ENCODE measurements at places on chromosomes 11 and 22. TPM values are rescaled to one million over a fixed set of nuclear protein-coding genes. Genes with fewer than 3 reads are reported as not detected.

C11orf87 gene
- polyA plus RNA-seq: not detected

DNA sequence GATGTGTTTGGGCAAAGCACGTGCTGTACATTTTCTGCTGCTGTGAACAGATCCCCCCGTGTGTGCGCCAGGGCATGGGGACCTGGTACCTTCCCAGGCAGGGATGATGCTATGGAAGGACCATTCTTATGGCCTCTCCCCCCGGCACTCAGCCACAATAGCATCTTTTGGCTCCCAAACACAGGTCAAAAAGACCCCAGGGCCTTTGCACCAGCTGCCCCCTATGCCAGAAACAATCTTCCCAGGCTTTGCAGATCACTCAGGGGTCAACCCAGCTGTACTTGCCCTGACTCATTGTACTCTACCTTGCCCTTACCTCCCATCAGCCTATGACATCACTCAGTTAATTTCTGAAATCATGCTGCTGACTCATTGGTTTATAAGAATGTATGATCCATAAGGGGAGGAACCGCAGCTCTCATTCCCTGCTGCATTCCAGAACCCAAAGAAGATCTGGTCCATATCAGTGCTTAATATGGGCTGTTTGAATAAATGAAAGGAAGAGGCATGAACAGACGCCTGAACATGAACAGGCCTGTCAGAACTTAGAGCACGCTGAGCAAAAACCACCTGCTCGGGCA is 100.7 kb downstream of the CELSR1 start:
- no peak for DNase-seq

TRPT1 gene
- 87.2 TPM for polyA plus RNA-seq

- DNase-seq: no peak
These were observed 59.0 kb downstream of the CEP57 start for GRCh38 chr11:95849087-95849825.

DNA sequence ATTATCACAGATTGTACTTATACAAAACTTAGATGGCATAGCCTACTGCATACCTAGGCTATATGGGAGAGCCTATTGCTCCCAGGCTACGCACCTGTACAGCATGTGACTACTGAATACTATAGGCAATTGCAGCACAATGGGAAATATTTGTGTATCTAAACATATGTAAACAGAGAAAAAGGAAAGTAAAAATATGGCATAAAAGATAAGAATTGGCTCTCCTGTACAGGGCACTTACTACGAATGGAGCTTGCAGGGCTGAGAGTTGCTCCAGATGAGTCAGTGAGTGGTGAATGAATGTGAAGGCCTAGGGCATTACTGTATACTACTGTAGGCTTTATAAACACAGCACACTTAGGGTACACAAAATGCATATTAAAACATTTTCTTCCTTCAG is 13.2 kb downstream of the APOL6 start:
- no peak for DNase-seq

Measured in heart right ventricle (tissue), 16 donors.